Stimulated activated CD8-positive, alpha-beta memory T cell treated with anti-CD3 and anti-CD28 coated beads, Interleukin-15, amount 100 ng/mL, for 24 hours (primary cell): ENCODE measurements at places on chromosomes 4 and X.

GRCh38 chr4:86960557-86960961 is 25.7 kb downstream of the AFF1 start:
- no peak for DNase-seq

DNA sequence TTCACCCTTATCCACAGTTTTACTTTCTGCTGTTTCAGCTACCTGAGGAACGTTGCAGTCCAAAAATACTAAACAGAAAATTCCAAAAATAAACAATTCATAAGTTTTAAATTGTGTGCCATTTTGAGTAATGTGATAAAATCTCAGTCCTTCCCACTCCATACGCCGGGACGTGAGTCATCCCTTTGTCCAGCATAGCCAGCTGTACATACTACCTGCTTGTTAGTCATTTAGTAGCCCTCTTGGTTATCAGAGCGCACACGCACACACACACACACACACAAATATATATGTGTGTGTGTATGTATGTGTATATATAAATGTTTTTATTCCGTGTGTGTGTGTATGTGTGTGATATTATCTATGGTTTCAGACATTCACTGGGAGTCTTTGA is 4.8 kb upstream of the CCSER1 start:
- no peak for DNase-seq

GRCh38 chr4:19382993-19383756 is 868.5 kb upstream of the SLIT2 start:
- DNase-seq, result no peak

DNA sequence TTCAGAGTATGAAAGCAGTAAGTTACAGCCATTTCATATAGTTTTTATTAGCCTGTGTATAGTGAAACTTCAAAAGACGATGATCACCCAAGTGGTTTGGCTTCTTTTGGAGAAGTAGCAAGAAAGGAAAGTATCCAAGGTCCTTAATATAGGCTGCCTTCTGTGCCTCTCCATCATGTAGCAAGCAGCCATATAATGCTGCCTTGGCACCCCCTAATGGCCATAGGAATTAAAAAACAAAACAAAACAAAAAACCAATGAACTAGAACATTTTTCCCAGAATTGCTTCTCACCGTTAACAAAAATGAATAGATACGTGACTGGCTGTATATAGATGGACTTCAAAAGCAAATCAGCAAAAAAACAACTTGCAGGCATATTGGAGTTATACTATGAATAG is 18.9 kb downstream of the LAMP2 start:
- DNase-seq, result no peak

DNA sequence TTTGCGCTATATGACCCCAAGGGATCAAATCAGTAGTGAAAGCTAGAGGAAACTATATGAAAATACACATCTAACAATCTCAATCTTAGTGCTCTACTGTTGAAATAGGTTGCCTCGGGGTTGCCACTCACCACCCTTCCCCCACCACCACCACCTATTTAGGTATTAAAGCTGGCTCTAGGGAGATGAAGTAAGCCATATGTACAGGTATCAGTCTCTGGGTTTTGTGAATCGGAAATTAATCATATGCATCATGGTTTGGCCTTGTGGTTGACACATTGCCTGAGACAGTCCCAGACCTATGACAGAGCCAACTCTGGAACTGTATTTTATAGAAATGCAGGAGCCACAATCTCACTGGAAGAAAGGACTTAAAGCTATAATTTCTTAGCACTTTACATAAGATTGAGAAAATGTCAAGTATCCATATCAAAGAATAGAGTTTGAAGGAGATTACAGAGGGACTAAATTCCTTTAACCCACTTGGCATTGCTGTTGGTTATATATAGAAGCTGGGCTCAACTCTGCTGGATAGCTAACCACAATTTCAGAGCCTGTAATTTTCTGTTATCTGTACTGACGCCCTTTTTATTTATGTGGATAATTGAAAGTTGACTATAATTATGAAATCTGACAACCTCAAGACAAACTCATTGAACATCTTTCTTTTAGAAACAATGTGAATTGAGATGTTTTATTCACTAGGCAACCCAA is 26.7 kb upstream of the BMP2K start:
- DNase-seq, result no peak

DNA sequence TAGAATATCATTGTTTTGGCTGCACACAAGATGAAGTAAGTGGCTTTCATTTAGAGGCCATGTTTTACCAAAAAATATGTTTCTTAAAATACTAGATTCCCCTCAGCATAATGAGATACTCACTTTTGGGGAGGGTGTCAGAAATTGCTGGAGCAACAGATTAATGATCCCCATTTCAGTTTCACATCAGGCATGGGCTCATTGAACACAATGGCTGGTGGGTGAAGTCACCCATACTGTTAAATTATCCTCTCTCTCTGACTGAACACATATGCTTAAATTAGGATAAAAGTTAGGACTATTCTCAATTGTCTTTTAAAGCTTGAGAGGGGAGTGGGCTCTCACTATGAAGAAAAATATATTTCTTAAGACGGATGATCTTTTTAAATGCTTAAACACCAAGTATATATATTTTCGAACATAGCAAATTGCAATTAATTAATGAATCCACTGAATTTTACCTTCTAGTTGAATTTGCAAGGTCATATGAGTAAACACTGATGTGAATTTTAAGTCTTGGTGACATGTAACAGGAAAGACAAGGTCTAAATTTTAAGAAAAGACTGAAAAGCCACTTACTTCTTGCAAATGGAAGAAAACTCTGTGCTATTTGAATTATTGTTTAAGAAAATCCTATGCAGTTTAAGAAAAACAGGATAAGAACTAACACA is 2.5 kb downstream of the GPM6A start:
- no peak for DNase-seq

DNA sequence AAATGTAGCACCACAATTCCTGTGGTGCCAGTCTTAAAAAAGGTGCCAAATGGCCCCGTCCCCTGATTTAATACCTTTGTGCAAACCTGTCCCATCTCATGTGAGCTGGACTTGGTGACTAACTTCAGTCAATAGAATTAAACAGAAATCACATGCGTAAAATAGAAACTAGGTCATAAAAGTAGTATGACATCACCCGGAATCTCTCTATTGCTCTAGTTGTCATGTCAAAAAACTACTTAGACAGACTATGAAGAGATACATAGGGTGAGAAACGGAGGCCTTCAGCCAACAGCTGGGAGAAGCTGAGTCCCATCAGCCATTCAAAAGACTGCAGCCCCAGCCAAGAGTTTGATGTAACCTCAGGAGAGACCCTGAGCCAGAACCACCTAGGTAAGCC is 293.5 kb upstream of the HS3ST1 start:
- DNase-seq, result no peak

DNA sequence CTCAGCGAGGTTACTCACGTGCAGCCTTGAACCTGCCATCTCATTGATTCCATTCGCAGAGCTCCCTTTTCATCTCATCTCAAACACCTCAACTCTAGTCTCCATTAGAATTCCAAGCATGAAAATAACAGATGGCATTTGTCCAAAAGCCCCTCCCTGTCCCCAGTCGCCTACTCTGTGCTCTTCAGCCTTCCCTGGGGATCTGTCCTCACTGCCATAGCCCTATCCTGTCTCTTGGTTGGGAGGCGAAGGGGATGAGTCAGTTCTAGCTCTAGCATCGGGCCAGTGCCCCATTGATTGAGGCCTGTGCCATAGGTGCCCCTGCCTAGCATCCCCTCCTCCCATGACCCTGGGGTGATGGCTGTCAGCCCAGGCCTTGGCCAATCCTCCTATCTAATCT is 134.0 kb upstream of the PJA1 start:
- no peak for DNase-seq

DNA sequence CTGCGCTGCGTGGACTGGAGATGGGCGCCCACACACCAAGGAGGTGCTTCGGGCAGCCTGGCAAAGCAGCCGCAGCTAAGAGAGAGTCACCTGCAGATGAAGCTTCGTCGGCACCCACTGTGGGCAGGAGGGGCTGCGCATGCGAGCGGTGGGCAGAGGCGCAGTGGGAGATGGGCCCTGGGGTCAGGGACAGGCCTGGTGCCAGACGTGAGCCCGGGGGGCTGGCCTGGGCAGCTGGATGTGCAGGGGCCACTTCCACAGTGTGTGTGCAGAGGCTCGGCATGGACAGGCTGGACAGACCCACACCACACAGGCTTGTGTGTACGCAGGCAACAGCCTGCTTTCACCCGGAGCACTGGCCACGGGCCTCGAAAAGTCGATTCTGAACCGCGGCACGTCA is 18.6 kb downstream of the CTBP1 start:
- DNase-seq, result no peak

- no peak for DNase-seq
Measured at GRCh38 chr4:122838034-122838433, 11.4 kb downstream of the FGF2 start.

- DNase-seq, result no peak
Measured at GRCh38 chr4:86019906-86020305, 339.9 kb downstream of the MAPK10 start.

GRCh38 chrX:37424000-37424429 is 74.9 kb downstream of the PRRG1 start:
- DNase-seq, result no peak

DNA sequence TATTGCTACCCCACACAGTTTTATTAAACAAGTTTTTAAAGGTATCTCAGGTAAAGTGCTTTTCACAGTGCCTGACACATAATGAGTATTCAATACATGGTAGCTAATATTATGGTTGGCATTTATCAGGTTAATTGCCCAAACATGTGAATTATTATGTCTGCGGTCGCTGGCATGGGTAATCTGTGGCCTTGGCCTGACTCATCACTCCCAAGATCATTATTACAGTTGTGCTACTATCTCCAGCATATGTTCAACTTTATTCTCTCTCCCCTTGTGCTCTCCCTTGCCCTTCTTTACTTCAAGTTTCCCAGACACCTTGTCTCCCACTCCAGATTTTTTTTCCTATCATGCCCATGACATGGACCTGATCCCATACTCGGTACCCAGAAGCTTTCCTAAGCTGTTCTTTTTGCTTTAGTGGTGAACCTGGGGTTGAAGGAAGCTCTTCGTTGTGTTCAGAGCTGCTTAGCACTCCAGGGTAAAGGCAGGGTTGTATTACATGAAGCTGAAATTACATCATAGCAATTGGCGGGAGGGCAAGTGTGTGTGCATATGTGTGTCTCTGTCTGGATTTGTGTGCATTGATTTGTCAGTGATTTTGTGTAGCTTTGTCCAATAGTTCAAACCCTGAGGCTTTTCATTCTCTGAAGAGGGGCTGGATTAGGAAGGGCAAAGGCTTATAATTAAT is 176.5 kb upstream of the NRK start:
- no peak for DNase-seq

- no peak for DNase-seq
Measured at GRCh38 chr4:138959097-138959815, 56.3 kb upstream of the NOCT start.

GRCh38 chrX:129840344-129840743 is 3.3 kb downstream of the ZDHHC9 start:
- no peak for DNase-seq

GRCh38 chr4:10656988-10657387 is 27.6 kb downstream of the CLNK start:
- no peak for DNase-seq

DNA sequence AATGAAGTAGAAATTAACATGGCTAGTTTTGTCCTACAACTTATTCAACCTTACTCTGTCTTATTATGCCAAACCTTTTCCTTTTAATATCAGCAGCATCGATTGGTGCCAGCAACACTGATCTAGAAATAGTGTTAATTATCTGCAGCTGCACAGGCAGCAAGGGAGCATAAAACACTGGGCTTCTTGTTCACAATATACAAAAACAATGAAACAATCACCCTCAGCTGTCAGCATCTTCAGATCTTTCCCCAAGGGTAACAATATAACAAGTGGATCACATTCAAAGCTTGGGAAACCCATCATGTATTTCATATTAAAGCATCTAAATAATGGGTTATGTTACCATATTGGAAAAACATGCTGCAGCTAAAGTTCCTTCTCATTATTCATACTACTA is 238.1 kb downstream of the SPOCK3 start:
- no peak for DNase-seq

DNA sequence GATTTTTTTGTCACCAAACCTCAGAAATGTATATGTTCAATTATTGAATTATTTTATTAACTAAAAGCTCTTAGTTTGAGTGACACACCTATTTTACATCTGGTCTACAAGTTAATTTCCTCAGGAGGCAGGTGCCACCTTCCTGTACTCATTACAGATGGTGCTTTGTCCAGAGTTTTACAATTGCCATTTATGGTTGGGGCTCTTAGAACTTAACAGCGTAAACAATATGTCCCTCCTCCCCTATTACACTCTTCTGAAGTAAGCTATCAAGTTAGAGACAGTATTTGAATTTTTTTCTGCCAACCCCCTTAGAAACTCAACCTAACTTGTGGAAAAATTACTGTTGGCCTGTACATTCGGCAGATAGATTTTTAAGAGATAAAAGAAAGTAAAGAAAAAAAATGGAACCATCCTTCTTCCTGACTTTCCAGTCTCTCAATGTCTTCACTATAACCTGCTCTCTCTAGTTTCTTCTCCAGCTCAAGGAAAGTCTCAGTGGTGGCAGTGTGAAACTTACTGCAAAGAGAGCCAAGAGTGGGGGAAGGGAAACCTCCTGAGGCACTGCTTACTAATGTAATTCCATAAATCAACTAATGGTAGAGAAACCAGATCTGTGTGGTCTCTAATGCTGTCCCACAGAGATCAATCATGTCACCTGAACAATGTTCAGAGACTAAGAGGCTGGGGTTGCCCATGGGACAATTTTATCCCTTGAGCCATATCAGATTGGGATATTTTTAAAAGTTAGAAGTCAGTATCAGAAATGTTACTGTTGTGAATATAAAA is 7.8 kb downstream of the CXXC4 start:
- DNase-seq, result no peak

- DNase-seq, result no peak
Measured at GRCh38 chr4:10441512-10441911, 15.7 kb downstream of the ZNF518B start.

DNA sequence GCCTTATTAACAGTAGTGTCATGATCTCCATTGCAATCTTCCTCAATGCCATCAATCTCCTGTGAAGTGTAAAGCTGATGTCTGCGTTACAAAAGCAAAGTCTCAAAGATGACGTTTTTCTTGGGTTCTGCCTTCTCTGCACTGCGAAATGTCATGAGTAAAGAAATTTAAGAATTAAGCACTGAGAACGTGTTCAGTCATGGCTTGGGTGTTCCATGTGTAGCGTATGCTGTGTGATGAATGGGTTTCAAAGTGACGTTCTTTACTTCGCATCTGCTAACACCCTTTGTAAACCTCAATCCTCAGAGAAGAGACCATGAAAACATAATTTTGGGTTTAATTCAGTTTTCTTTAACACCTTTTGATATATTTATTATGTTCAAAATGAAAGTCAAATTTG is 999 bp downstream of the NAP1L5 start:
- no peak for DNase-seq

DNA sequence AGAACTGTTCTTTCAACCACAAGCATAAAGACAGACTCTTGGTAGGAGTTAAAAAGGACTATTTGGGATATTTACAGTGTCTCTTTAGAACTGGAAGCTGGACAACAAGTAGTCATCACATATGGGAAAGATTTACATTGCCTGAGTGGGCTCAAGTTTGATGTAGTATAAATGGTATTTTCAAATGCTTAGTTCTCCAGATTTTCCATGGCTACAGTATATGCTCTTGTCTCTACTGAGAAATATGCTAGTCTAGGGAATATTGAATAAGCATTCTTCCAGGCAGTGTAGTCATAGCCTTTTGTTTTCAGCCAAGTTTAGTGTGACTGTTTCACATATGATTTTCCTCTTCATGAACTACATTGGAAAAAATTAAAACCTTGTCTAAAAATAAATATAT is 315.6 kb downstream of the ARHGAP24 start:
- DNase-seq, result no peak

GRCh38 chr4:77127215-77127614 is 29.8 kb upstream of the CCNG2 start:
- no peak for DNase-seq

- DNase-seq, result no peak
Measured at GRCh38 chr4:88757067-88757466, 59.4 kb upstream of the NAP1L5 start.
